Activated CD4-positive, alpha-beta T cell treated with anti-CD3 and anti-CD28 coated beads, Interleukin-2, amount 10 ng/mL, durations not matched to agents 7 days and 5 days (primary cell): ENCODE measurements at places on chromosomes 3 and 15. TPM values are rescaled to one million over a fixed set of nuclear protein-coding genes. Genes with fewer than 3 reads are reported as not detected.

The CPN2 gene
- not detected for total RNA-seq

The MFGE8 gene
- 58.5 TPM for total RNA-seq

The PLA2G4D gene
- total RNA-seq, result not detected

The SLC15A2 gene
- total RNA-seq, result 2.2 TPM

The MYO5C gene
- 2.8 TPM for total RNA-seq

The LRRC49 gene
- total RNA-seq, result not detected

The ERC2 gene
- total RNA-seq, result not detected

The ZIC1 gene
- not detected for total RNA-seq

The GRIP2 gene
- 0.15 TPM for total RNA-seq

The CEP19 gene
- 5.3 TPM for total RNA-seq

The KLHDC8B gene
- total RNA-seq, result 1.5 TPM

The RYR3 gene
- total RNA-seq, result not detected

The NR1I2 gene
- total RNA-seq, result not detected

The AGBL1 gene
- not detected for total RNA-seq

The ADAMTS7 gene
- 0.10 TPM for total RNA-seq

The FBXO40 gene
- total RNA-seq, result not detected

The ZNF662 gene
- total RNA-seq, result 0.22 TPM

The KBTBD12 gene
- total RNA-seq, result not detected

The TTLL13 gene
- 0.87 TPM for total RNA-seq

The PCSK6 gene
- 0.46 TPM for total RNA-seq

The BFSP2 gene
- total RNA-seq, result 0.33 TPM

The NMB gene
- 3.8 TPM for total RNA-seq

The ZNF385D gene
- not detected for total RNA-seq

The C3orf70 gene
- not detected for total RNA-seq

The GPR176 gene
- total RNA-seq, result not detected

The HES1 gene
- total RNA-seq, result 2.4 TPM

The CACNA2D3 gene
- total RNA-seq, result not detected

The GOLGA8Q gene
- 0.83 TPM for total RNA-seq

The CELSR3 gene
- total RNA-seq, result 8.6 TPM

The EPHB3 gene
- total RNA-seq, result 0.22 TPM

The TMEM39A gene
- 24.6 TPM for total RNA-seq

The B3GALNT1 gene
- 3.0 TPM for total RNA-seq

The GPR149 gene
- not detected for total RNA-seq

The ZXDC gene
- total RNA-seq, result 28.2 TPM

The PRSS50 gene
- not detected for total RNA-seq

The GMPS gene
- total RNA-seq, result 92.1 TPM

The LRRC31 gene
- not detected for total RNA-seq

The ADGRG7 gene
- not detected for total RNA-seq

The SCAMP5 gene
- total RNA-seq, result 2.0 TPM

The SLC7A14 gene
- not detected for total RNA-seq

The ALDH1A3 gene
- not detected for total RNA-seq

The COL6A6 gene
- not detected for total RNA-seq

The GTF2A2 gene
- 123 TPM for total RNA-seq
